ENCODE measurements at places on chromosomes 16 and 17. TPM values are rescaled to one million over a fixed set of nuclear protein-coding genes. Genes with fewer than 3 reads are reported as not detected.
A peak's percentile ranks its signal among the peaks of the same experiment; 100 is the strongest.

GRCh38 chr16:10868104-10868595 lies 8.9 kb upstream of the CIITA start:
- DNase-seq: no peak

The PHKB gene
- total RNA-seq: 76.4 TPM

- no peak for DNase-seq
These were observed 17.7 kb upstream of the SLC12A3 start for GRCh38 chr16:56847173-56847910.

The EXOC3L1 gene
- not detected for total RNA-seq

The MT4 gene
- total RNA-seq: not detected

GRCh38 chr16:4416200-4417032 lies at the start of gene CORO7:
Gene CORO7, minus strand, starts transcription at chr16:4416596. Its CDS starts 78 bp downstream, at chr16:4416518.
- DNase-seq: peak; percentile 99

GRCh38 chr17:47423406-47424295 lies 99.9 kb downstream of the EFCAB13 start:
- peak; percentile 85 for DNase-seq

The ABCA10 gene
- 1.8 TPM for total RNA-seq

The GLIS2 gene
- 5.4 TPM for total RNA-seq

DNA sequence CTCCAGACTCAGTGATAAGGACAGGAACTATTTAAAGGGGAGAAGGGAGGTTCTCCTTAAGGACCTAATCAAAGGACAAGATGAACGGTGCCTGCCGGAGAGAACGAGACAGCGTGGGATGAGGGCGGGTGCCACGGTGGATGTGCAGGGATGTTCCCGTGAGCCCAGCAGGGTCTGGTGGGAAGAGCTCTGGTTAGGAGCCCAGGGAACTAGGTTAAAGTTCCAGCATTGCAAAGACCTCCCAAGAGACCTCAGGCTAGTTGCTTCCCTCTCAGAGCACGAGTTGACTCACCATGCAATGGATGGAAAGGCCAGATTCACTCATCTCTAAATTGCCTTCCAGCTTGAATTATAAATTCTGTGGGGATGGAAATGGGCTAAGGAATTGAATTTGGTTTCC lies 14.7 kb downstream of the CCR7 start:
- DNase-seq: peak; percentile 93

DNA sequence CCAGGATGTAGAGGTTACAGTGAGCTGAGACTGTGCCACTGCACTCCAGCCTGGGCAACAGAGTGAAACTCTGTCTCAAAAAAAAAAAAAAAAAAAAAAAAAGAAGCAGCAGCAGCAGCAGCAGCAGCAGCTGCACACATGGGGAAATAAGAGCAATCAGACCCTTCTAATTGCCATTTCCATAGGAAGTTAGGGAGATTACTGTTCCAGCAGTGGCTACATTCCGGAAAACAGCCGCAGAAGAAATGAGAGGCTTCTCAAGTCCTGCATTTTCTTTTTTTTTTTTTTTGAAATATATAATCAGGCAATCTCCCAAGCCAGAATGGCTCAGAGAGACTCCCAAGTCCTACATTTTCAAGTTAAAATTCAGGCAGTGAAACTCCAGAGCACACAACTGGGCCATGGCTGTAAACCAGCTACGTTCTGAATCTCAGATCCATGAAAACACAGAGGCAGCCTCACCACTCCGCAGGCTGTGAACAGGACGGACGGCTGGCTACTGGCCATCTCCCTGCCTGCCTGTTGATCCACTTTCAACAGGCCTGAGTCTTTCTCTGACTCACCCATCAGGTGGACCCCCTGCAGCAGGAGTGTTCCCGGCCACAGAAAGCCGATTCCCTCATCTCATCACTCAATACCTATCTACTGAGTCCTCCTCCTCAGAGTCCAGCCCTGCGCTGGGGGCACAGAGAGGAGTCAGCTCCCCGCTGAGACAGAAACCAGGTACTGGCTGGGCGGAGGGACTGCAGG lies 15.0 kb downstream of the TRPV1 start:
- peak; percentile 96 for DNase-seq

- DNase-seq: no peak
These were observed 542.6 kb downstream of the TOX3 start for GRCh38 chr16:52004343-52004742.

DNA sequence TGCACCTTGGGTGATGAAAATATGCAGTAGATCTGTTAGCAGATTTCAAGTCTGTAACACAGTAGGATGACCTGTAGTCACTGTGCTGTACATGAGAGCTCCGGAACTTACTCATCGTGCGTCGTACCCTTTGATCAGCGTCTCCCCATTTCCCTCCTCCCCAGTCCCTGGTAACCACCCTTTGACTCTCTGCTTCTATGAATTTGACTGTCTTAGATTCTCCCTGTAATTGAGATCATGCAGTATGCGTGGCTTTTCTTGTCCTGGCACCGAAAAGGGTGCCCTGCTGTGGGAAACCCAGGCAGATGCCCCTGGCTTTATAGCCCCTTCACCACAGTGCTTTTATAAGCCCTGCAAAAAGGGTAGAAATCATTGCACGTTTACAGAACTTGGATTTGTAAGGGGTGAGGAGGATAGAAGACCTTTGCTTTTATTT lies 20.5 kb downstream of the CLEC16A start:
- no peak for DNase-seq

GRCh38 chr17:78374631-78375274 lies 3.7 kb upstream of the PGS1 start:
- DNase-seq: peak; percentile 96

The ANKRD40CL gene
- total RNA-seq: 0.36 TPM

Measured in osteoblast (primary cell).